Transverse colon (tissue), 4 donors: ENCODE measurements at places on chromosomes 2 and 18. TPM values are rescaled to one million over a fixed set of nuclear protein-coding genes. Genes with fewer than 3 reads are reported as not detected.
A peak's percentile ranks its signal among the peaks of the same experiment; 100 is the strongest.

DNA sequence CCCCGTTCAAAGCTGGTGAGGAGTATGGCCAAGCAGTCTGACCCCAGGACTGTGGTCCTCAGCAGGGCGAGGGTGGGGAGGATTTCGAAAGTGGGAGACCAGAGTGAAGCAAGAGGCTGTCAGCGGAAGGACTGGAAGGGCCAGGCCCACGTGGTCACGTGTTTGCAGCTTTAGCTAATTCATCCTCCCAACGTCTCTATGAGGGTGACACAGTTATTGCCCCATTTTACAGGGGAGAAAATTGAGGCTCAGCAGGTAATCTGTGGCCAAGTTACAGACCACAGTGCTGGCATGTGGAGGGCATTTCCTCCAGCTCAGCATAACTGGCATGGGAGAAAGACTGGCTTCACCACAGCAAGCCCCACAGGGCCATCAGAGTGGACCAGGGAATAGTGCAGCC is 45.4 kb upstream of the LTBP1 start:
- DNase-seq = no peak

DNA sequence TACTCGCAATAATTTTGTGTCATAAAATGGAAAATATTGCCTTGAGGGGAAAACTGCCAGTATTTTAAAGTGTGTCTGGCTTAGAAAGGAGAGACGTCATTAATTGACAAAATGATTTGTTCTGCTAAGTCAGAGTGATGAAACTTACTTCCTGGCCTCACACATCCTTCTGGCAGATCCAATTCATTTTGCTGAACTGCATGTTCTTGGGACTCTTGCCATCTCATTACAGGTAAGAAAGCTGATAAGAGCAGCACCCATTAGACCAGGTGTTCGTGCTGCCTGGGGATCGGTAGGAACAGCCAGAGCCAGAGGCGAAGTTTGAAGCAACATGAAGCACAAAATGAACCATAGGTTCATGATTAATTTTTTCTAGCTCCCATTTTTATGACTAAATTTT is 38.0 kb downstream of the KCNE4 start:
- DNase-seq = no peak

DNA sequence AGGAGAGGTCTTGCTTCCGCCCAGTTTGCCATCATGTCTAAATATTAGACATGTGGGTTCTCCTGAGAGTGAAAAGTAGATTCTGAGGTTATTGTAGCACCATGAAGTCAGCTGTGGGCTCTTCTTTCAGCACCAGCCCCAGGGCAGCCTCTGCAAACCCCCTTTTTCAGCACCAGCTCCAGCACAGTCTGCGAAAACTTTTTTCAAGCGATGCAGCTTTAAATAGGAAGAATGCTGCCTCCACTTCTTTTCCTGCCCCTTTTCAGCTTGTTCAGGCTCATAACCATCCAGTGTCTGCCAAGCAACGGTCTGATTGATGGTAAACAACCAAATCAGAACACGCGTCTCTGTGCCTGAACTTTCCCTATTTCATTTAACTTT is at the start of gene COL5A2:
COL5A2 (minus strand) TSS at position 192 of the 381 bp plus-strand sequence; CDS start at position 35, 157 bp downstream.
- peak; percentile 24 for DNase-seq

DNA sequence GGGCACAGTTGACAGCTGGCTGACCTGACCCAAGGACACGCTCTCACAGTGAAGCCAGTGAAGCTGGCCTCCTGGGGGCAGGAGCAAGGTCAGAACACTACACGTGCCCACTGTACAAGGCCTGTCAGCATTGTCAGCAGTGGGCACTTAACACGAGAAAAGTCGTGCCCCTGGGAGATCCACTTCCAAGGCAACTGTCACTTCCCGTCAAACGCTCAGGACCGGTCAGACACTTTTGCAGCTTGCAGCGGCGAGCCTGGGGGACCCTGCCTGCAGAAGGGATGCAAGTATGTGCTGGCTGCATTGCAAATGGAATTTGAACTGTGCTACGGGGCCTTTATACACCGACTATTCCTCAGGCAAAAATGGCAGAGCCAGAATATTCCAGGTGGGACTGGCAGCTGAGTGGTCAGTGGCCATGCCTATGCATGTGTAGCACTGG is 176.2 kb downstream of the BCL2 start:
- DNase-seq = no peak

DNA sequence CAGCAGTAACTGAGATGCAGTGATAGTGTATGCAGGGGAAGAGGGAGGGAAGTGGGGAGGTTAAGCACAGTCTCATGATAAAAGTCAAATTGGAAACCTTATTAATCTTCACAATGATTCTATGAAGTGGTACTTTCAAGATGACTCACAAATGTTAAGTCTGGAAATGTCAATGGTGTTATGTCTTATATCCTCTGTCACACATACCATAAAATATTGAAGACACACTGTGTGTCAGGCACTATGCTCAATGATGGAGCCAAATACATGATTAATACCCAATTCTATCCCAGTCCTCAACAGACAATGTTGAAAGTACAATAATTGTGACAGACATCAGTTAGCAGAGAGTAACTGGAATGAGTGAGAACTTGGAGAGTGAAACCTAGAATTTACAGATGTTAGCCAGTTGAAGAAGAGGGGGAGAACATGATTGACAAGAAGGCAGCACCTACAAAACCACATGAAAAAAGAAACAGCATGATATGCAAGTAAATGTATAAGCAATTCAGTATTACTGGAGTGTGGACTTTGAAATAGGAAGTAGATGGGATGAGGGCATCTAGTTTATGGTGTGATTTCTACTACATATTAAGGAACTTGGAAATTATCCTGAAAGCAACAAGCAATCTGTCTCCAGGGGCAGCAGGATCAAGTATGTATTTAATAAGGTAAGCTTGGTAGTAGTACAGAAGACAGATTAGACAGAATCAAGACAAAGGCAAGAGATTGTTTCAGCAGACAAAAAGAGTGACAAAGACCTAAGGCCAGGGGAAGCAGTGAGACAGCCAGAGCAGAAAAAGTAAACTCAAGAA is 107.6 kb downstream of the STRN start:
- DNase-seq = no peak

- DNase-seq = no peak
Observed at GRCh38 chr2:75309596-75310463, 110.5 kb upstream of the TACR1 start.

- peak; percentile 80 for DNase-seq
Observed at GRCh38 chr18:77131652-77132368, 773 bp downstream of the MBP start.

ALPI gene
- 50.9 TPM for total RNA-seq

CYS1 gene
- 2.9 TPM for total RNA-seq

SAG gene
- total RNA-seq = not detected

DSG3 gene
- not detected for total RNA-seq
